GM06990 (cell line): ENCODE measurements at places on chromosomes 6 and 20.

GRCh38 chr6:110823146-110823545 lies 7.9 kb upstream of the CDK19 start:
- DNase-seq, result no peak

GRCh38 chr6:108531332-108531731 lies 29.4 kb upstream of the FOXO3 start:
- DNase-seq, result no peak

- DNase-seq, result no peak
These were observed 259.6 kb upstream of the PLCB4 start for GRCh38 chr20:8809107-8809953.

- no peak for DNase-seq
These were observed 631.3 kb downstream of the TFAP2A start for GRCh38 chr6:9783567-9783966.

- DNase-seq, result no peak
These were observed 38.5 kb downstream of the PKIB start for GRCh38 chr6:122648726-122649125.

DNA sequence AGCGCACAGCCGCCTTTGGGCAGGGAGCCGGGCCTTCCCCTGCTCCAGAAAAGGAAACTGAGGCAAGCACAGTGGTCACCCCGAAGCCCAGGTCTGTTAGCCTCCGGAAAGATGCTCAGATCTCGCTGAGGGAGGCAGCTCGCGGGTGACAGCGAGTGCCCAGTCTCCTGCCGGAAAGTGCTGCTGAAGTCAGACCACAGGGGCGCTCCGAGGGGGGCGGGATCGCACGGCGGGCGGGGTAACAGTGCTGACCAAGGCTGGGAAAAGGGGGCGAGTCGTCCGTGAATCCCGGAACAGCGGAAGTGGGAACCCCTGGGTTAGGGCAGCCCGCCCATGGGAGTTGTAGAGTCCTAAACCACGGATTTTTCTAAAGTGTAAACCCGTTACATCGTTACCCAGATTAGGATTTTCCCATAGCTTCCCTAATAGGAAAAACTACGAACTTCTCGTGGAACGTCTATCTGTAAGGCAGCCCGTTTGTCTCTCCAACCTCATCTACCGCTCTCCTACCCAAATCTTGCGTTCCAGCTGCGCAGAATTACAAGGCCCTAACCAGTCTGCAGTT lies 504 bp downstream of the VPS16 start:
- peak; percentile 62 for DNase-seq
